Stimulated activated CD8-positive, alpha-beta memory T cell treated with anti-CD3 and anti-CD28 coated beads, Interleukin-4, amount 100 ng/mL, for 1 hour (primary cell): ENCODE measurements at places on chromosomes 3 and 15.

DNA sequence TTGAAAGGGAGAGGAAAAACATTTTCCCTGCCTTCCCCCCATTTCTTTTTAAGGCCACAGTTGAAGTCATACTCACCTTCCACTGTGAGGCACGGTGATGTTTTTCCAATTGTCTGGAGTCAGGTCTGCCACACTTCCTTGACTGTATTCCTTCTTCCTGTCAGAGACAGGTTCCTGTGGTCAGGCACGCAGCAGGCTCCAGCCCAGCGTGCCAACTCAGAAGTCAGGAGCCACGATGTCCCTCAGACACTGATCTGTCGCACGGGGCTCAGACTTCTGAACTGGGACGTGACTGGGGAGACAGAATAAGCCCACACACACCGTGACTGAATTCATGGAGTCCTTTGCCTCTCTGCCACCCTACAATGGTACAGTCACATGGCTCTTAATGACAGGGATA is 41.2 kb upstream of the ADAMTS9 start:
- no peak for DNase-seq

DNA sequence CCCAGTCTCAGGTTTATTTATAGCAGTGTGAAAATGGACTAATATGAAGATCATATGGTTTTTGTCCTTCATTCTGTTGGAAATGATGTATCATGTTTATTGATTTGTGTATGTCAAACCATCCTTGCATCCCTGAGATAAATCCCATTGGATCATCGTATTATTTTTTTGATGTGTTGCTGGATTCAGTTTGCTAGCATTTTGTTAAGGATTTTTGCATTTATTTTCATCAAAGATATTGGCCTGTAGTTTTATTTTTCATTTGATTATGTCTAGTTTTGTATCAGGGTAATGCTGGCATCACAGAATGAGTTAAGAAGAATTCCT is 34.3 kb downstream of the FAIM start:
- DNase-seq: no peak

DNA sequence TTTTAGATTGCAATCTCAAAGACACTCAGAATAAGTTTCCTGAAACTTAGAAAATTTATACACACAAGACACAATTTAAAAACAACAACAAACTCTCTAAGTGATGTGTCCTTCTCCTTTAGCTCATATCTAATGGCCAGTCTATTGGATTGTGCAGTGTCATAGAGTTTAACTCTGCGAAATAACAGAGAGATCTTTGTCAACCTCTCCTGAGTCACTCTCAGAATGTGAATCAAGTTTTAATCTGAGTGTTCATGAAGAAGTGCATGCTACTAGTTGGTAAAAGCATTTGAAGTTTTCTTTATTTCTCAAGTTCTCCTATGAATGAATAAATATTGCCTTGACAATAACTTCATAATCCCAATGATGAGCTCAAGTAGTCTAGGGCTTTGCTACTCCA is 284.5 kb upstream of the DNAJC19 start:
- no peak for DNase-seq

DNA sequence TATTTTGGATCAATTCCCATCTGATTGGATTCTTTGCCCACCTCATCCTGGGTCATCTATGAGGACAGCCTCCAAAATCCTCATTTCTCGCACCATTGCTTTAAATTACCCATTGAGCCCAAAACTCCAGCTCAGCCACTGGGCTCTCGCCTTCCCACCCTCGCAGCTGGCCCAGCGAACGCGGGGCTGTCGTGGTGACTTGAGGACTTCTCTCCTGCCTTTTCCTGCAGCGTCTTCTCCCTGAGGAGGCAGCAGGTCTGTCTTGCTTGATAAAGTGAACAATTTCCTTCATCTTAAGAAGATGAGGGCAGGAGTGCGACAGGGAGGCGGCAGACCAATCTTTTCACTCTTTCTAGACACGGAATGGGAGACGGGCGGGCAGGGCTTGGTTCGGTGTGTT is 33.0 kb upstream of the SNRPA1 start:
- no peak for DNase-seq

GRCh38 chr3:165984589-165984988 is 147.4 kb upstream of the BCHE start:
- no peak for DNase-seq

- no peak for DNase-seq
Observed at GRCh38 chr3:102102394-102102793, 253.1 kb downstream of the NFKBIZ start.

DNA sequence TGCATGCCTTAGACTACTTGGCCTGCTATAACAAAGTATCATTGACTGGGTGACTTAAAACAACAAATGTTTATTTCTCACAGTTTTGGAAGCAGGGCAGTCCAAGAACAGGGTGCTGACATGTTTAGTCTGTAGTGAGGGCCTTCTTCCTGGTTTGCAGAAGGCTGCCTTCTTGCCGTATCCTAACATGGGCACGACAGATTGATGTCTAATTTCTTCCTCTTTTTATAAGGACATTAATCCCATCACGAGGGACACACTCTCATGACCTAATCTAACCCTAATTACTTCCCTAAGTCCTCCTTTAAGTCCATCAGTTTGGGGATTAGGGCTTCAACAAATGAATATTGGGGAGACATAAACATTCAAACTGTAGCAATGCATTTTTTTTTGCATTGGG is 10.9 kb upstream of the GOLGA8B start:
- DNase-seq: no peak

DNA sequence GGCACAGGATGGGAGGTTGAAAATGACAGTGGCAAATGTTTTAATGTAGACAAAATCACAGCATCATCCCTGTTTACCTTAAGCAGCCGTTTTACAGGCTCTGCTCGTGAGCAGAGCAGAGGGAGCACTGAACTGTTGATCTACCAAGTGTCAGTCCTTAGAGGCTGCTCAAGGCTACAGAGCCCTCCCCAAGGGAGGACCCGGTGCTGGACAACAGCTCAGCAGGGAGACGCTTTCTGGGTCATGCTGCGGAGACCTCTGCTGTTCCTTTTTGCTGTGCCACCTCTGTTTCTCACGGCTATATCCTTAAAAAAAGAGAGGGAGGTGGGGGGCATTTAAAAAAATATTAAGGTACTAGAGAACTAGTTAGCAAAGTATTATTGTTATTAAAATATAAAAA is 400.2 kb downstream of the GABRB3 start:
- DNase-seq: no peak

- no peak for DNase-seq
Observed at GRCh38 chr3:4979428-4980228, at the start of gene BHLHE40. BHLHE40 (plus strand) TSS chr3:4979437; CDS start chr3:4979719, 282 bp downstream.

- DNase-seq: no peak
Observed at GRCh38 chr3:105579439-105579838, 212.7 kb downstream of the ALCAM start.

DNA sequence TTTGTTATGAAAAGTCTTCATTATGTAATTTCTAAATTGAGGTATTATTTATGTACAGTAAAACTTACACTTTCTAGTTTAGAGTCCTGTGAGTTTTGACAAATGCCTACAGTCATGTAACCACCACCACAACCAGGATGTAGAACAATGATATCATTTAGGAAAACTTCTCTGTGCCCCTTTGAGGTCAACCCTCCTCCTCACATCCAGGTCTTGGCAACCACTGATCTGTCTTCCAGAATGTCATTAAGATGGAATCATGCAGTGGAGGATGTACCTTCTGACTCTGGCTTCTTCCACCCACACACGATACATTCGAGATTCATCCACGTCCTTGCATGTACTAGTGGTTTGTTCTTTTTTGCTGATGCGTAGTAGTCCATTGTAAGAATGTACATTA is 23.2 kb downstream of the MINAR1 start:
- DNase-seq: no peak

- DNase-seq: no peak
Observed at GRCh38 chr3:116824208-116824607, 114.6 kb downstream of the TUSC7 start.
